Fibroblast of skin of right quadriceps (primary cell): ENCODE measurements at places on chromosomes 6 and 20.
A peak's percentile ranks its signal among the peaks of the same experiment; 100 is the strongest.

- DNase-seq, result no peak
These were observed 21.8 kb downstream of the ULBP1 start for GRCh38 chr6:149985481-149985937.

DNA sequence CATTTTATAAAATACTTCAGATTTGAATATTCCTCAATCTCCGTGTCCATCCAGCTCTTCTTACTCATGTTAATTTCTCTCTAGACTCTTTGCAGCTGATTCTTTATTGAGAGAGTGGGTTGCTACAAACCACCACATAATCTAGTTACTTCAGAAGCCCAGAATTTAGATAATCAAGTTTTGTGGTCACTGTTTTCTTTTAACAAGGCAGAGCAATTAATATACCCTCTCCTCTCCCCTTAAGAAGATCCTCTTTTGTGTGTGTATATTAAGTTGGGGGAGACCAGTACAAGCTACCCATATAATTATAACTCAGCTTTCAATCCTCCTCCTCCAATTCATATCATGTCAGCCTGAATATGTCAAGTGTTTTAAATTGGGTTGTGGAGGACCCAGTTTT lies 95.1 kb downstream of the IRAK1BP1 start:
- DNase-seq, result no peak

GRCh38 chr20:25215521-25215920 lies 20.0 kb downstream of the ENTPD6 start:
- no peak for DNase-seq

DNA sequence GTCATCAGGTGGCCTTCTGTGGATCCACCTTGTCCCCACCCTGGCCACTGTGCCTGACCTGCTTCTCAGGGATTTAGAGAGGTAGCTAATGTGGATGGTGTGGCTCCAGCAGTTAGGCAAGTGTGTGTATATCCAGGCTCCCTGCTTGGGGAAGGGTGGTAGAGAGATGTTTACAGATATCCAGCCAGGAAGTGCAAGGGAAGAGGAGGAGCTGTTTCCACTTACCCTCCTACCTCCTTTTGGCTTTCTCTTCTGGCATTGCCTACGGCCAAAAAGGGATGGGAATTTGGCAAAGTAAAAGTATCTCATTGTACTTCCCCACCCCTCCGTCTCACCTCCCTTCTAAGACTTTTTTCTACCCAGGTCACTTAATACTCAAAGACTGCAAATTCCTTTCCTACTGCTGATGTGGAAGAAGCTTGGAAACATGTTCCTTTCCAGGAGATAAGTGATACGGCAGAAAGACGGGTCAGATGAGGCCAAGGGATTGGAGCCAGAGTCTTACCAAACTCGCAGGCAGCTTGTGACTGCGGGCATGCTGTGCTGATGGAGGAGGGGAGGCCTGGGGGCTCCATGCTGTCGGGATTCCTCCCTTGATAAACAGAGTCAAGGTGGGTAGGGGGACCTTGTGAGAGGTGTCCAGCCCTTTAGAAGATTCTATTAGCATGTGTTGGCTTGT lies 253.4 kb downstream of the PRL start:
- no peak for DNase-seq

- no peak for DNase-seq
These were observed 109.0 kb downstream of the TNFRSF21 start for GRCh38 chr6:47200536-47201334.

DNA sequence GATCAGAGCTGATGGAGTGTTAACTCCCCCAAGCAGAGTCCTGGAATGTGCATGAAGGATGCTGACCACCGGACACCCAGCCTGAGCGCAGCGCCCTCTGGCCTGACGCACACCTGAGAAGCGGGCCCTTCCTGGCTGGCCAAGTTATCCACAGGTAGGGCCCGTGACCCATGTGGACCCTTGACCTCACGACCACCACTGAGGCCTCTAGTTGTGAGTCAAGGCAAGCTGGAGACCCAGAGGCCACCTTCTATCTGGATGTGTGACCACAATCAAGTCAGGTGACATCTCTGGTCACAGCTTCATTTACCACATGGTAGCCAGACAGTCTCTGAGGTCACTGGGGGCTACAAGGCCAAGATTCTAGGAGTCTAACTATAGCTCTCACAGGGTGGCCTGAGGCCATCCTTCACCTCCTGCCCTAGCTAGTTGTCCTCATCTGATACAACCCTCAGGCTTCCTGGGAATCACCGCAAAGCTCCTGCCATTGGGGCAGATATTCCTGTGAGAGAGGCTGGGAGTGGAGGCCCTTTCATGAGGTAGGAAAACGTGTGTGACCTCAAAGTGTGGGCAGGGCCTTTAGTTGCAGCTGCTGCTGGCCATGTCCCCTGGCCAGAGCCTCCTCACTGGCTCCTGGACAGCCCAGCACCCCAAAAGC lies 53.1 kb downstream of the DSTN start:
- no peak for DNase-seq

GRCh38 chr6:1815827-1816452 lies 206.2 kb downstream of the FOXC1 start:
- DNase-seq, result no peak

GRCh38 chr6:154258064-154258757 lies 98.4 kb downstream of the IPCEF1 start:
- no peak for DNase-seq

GRCh38 chr6:30163090-30163917 lies at the start of gene TRIM15:
TRIM15 (plus strand) TSS chr6:30163546; CDS start chr6:30163685, 139 bp downstream.
- DNase-seq, result no peak

DNA sequence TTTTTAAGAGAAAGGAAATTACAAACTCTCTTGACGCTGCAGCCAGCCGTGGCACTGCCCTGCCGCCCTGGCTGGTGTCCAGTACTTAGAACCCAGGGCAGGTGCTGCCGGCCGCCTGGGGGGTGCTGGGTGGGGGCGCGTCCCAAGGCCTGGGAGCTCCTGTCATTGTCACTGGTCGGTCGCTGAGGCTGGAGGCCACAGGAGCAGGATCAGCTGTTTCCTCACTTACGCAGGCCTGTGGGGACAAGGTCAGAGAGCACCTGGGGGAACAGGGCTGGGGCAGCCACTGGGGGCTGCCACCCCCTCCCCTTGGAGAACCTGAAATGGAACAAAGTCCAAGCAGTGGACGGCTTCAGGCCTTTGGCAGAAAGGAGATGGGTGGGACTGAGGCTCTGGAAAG lies 5.6 kb downstream of the BIRC7 start:
- no peak for DNase-seq

- peak; percentile 40 for DNase-seq
These were observed 3.3 kb downstream of the SPEF1 start for GRCh38 chr20:3777716-3778629.

- peak; percentile 76 for DNase-seq
These were observed 53.5 kb upstream of the BTN3A2 start for GRCh38 chr6:26311385-26312095.

- peak; percentile 92 for DNase-seq
These were observed 628.1 kb upstream of the CITED2 start for GRCh38 chr6:140002396-140003022.

- DNase-seq, result no peak
These were observed 700 bp upstream of the MCUR1 start for GRCh38 chr6:13814938-13815575.

GRCh38 chr6:126824815-126825214 lies 293.7 kb upstream of the RSPO3 start:
- DNase-seq, result no peak

GRCh38 chr20:5608104-5608441 lies 142.1 kb upstream of the SHLD1 start:
- DNase-seq, result no peak

DNA sequence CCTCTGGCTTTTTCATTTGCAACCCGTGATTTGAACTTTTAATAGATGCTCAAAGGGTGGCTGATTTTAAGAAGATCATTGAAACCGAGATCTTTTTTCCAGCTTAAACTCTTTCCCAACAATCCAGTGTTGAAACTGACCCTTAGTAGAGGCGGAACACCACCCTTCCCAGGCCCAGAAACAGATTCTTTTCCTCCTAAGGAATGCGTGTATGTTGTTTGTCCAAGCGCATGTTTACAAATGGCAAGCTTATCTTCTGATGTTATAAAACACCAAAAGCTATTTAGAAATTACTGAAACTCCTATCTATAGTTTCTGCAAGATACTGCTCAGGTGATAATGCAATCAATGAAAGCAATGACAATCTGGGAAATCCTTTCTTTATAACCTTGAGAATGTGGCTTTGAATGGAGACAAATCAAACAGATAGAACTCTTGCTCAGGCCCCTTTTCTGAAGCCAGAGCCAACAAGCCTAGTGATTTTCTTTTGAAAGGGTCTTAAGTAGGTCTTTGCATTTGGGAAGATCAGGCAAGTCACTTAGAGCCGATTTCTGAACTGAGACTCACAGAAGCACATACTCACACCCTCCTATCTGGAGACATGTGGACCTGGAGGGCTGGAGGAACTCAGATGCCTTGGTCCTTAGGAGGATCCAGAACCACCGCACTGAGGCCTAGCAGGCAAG lies 9.1 kb downstream of the BANF2 start:
- no peak for DNase-seq

DNA sequence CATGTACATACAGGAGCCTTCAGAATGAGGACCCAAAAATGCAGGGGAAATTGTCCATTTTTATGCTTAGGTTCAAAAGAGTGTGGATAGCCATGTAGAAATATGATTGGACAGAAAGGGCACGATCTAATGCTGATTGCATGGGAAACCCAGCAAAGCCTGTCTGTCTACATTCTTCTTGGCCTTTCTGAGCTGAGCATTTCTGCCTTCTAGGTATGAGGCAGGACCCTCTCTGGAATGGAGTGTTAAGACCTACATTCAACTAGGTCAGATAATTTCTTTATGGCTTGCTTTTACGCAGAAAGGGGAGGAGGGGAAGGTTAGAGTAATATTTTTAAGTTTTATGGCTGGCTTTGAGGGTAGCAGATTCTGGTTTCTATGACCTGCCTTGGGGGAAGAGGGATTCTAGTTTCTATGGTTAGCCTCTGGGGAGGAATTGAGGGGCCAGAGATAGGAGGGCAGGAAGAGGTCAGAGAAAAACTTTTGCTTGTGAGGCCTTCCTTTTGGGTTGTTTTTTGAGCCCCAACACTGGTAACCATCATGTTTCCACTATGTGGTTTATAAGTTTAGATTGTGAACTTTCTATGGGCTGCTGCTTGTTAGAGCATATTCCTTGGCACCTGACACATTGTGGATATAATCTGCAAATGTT lies 63.5 kb downstream of the LYRM2 start:
- no peak for DNase-seq

DNA sequence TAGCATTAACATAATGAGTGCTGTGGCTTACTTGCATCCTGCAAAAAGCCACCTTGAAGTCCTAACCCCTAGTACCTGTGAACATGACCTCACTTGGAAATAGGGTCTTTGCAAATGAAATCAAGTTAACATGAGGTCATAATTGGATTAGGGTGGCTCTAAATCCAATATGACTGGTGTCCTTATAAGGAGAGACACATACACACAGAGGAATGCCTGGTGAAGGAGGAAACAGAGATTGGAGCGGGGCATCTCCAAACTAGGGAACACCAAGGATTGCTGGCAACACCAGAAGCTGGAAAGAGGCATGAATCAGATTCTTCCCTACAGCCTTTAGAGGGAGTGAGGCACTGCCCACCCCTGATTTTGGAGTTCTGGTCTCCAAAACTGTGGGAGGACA lies 17.6 kb upstream of the RPS6KA2 start:
- peak; percentile 22 for DNase-seq

DNA sequence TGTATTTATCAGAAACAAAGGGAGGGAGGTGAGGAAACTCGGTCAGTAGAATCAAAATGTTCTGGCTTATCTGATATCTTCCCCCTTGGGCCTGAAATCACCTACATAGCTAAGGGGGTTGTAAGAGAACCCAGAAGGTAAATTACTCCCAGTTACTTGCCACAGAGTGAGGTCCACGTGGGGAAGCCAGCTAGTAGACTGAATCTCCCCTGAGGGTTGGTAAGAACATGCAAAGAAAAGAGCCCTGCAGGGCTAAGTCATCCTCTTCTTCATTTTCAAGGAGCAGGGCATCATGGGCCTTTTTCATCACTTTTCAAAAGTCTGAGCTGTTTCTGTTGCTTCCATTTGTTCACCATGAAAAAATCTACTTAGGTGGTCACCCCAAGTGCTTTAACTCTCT lies 115.4 kb downstream of the QRSL1 start:
- no peak for DNase-seq

DNA sequence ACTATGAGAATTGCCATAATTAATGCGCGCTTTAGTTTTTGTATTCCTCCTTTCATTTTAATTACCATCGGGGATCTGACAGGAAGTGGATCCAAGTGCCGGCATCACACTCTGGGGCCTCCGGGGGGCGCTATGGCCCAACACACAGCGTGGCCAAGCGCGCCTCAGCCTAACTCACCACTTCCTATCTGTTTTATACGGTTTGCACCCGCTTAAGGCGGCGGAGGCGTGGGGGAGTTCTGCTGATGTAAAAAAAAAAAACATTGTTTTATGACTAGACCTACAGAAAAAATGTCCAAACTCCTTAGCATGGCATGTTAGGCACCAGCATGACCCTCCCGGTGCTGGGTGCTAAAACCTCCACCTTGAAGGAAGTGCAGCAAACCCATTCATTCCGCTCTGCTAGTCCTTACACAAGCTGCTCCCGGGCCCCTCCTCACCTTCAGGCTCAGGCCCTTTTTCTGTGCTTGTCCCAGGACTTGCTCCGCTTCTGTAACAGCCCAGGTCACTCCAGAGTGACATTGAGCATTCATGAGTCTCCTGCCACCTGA lies 4.5 kb upstream of the EBF4 start:
- peak; percentile 38 for DNase-seq

DNA sequence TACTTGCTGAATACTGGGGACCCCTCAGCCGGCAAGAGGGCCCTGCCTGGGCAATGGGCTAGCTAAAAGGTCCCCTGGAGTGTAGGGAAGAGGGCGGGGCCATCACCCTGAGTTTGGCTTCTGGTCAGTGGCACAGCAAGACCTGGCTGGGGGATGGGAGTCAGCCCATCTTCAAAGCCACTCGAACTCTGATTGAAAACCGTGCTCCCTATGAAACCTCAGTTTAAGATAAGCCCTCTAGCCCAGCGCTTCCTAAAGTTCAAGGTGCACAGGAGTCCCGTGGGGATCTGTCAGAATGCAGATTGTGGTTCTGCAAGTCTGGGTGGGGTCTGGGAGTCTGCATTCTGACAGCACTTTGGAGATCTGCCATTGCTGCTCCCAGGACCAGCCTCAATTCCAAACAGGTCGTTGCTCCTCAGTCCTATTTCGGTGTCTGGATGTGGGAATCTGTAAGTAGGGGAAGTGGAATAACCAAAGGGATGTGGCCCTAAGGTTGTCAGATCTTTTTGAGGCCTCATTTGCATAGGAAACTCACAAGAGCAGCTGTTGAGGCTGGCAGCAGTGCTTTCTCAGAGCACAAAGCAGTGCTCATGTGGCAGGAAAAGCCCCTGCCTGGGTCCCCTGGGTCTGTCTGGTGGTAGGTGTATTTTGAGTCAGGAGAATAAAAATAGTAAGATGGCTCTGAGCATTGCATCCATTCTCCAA lies 85.3 kb upstream of the SCP2D1 start:
- no peak for DNase-seq
